ENCODE measurements at places on chromosomes 1 and 21.

- DNase-seq: no peak
Measured at GRCh38 chr1:212892108-212892507, 34.0 kb downstream of the FLVCR1 start.

GRCh38 chr1:208923946-208924720, 659.4 kb upstream of the CAMK1G start:
- DNase-seq: no peak

DNA sequence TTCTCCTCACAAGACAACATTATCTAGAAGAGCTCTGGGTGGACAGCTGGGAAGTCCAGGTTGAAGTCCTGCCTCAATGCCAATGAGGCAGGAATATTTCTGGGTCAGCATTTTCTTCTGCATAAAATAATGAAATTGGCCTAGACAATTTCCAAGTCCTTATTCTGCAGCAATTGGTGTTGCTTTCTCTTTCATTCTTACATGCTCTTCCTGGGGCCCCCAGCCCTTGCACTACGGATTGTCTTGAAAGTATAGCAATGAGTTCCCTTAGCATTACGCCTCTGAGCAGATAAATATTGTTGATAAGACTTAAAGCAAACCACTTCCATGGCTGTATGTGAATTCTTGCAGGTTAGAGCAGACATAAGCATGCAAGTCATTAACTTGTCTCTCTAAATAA, 188.5 kb downstream of the TGFBR3 start:
- DNase-seq: peak; percentile 60

- no peak for DNase-seq
Measured at GRCh38 chr1:236492378-236492777, 31.4 kb upstream of the LGALS8 start.

- no peak for DNase-seq
Measured at GRCh38 chr21:25949701-25950100, 214.9 kb downstream of the GABPA start.

DNA sequence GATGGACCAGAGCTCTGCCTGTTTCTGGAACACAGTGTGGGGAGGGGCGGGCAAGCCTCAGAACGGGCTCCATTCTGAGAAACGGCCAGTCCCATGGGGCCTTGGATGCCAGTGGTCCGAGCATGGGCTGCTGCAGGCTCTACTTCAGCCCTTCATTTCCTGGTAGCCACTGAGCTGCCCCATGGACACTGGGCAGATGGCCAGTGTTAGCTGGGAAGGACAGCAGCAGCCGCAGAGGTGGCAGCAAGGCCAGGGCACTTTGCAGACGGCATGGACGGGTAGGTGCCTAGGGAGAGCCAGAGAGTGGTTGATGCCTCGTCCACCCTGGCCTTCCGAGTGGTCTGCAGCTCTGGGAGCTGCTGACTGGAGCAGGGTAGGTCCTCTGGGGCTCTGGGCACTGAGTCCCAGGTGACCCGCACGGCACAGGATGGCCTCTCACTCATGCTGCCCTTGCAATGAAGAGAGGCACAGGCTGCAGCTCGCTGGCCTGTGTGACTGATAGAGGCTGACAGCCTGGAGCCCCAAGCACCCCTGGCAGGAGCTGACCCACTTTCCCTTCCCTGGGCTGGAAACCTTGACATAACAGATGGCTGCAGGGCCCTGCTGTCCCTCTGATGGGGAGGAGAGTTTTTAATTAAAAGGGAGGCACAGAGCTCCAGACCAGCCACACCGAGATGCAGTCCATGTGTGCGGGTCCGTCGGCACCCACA, 87.7 kb upstream of the COL6A1 start:
- DNase-seq: no peak

GRCh38 chr1:211236633-211237320, 22.4 kb upstream of the RCOR3 start:
- no peak for DNase-seq

DNA sequence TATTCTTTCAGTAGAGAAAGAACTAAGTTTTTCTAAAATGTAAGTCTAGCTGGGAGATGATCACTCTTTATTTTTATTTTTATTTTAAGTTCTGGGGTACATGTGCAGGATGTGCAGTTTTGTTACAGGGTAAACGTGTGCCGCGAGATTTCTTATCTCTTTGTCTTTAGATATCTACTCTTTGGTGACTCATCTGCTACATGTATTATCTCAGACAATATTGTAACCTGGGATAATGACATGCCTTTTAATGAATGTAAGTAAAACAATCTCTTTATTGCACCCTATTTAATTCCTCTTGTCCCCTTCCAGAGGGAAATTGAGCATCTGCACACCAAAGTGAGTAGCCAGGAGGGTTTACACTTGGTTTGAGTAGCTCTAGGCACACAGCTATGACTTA, 9.4 kb downstream of the CR2 start:
- DNase-seq: no peak

- no peak for DNase-seq
Measured at GRCh38 chr1:230401101-230401500, 25.0 kb downstream of the PGBD5 start.
